ENCODE measurements at places on chromosomes 3 and 15. TPM values are rescaled to one million over a fixed set of nuclear protein-coding genes. Genes with fewer than 3 reads are reported as not detected.
A peak's percentile ranks its signal among the peaks of the same experiment; 100 is the strongest.

TF gene
- 0.12 TPM for total RNA-seq

EEFSEC gene
- 20.7 TPM for total RNA-seq

POLR2M gene
- 76.1 TPM for total RNA-seq

PATL2 gene
- total RNA-seq = 11.2 TPM

CNTN3 gene
- total RNA-seq = not detected

GRCh38 chr3:40580494-40581091 is 55.8 kb downstream of the ZNF621 start:
- H3K4me1 ChIP-seq = peaks cover 2% of the 10 kb centered on the region
- no peak overlapping the region for H3K27ac ChIP-seq
- no peak overlapping the region for H3K4me3 ChIP-seq
- DNase-seq = peak; percentile 79
- peaks cover 8% of the 10 kb centered on the region for H3K27me3 ChIP-seq

- peaks cover 4% of the 10 kb centered on the region for H3K4me1 ChIP-seq
- H3K27ac ChIP-seq = no peak overlapping the region
- peaks cover 4% of the 10 kb centered on the region for H3K36me3 ChIP-seq
Observed at GRCh38 chr3:17551333-17551732, 191.1 kb downstream of the TBC1D5 start.

GRCh38 chr15:86677278-86677677 is 597.6 kb downstream of the AGBL1 start:
- H3K27ac ChIP-seq = no peak overlapping the region
- H3K27me3 ChIP-seq = peaks cover 7% of the 10 kb centered on the region

GRCh38 chr3:159727506-159727905 is 261.1 kb upstream of the IL12A start:
- H3K4me3 ChIP-seq = no peak overlapping the region
- no peak overlapping the region for H3K27ac ChIP-seq
- H3K27me3 ChIP-seq = peaks cover 3% of the 10 kb centered on the region
- DNase-seq = no peak

DNA sequence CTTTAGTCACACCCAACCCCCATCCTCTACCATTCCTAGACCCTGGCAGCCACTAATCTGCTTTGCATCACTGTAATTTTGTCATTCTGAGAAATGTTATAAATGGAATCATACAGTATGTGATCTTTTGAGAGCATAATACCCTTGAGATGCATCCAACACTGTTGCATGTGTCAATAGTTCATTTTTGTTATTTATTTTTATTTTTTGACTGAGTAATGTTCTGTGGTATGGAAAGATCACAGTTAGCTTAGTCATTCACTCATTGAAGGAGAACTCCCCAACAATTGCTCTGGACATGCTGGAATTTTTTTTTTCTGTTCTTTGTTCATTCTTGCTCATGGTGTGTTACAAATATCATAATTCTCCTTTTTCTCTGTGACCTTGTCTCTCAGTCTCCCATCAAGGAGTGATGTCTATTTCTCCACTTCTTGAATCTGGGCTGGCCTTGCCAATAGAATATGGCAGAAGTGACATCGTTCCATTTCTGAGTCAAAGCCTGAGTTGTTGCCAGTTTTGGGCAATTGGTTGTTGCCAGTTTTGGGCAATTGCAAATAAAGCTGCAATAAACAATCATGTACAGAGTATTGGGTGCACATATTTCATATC is 6.8 kb upstream of the ADPGK start:
- H3K4me3 ChIP-seq = no peak overlapping the region
- no peaks in the 10 kb centered on the region for H3K36me3 ChIP-seq
- no peak overlapping the region for H3K27ac ChIP-seq
- no peak for DNase-seq

DNA sequence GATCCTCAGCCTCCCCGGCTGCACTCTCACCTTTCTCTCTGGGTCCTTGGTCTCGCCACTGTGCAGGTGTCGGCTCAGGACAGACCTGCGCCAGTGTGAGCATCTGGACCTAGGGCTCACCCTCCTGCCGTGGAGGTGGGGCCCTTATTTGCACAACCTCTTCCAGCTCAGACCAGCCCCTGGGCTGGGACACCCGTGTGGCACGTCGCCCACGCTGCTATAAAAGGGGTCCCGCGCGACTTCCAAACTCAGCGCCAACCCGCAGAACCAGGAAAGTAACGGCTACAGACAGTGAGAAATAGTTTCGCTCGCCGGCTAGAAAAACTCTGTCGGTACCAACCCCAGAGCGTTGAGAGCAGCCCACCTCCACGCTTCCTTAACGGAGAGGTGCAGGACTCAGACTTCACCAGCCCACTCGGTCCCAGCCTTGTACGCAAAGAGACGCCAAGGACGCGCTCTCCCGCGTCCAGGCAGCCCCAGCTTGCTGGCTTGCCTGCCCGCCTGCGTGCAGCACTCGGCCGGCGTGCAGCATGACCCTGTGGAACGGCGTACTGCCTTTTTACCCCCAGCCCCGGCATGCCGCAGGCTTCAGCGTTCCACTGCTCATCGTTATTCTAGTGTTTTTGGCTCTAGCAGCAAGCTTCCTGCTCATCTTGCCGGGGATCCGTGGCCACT is at the start of the genes DUOX2 and DUOXA2:
Gene DUOX2, minus strand, starts transcription at position 97 of the 675 bp plus-strand sequence. CDS start 761 bp downstream, outside the sequence.
Gene DUOXA2, plus strand, starts transcription at position 251 of the 675 bp plus-strand sequence. Its CDS starts 280 bp downstream, at position 531.
- peaks cover 41% of the 10 kb centered on the region for H3K4me1 ChIP-seq
- H3K36me3 ChIP-seq = no peaks in the 10 kb centered on the region
- peak; percentile 24 for DNase-seq
- H3K27ac ChIP-seq = no peak within 1 kb of the TSS
- peaks cover 70% of the 10 kb centered on the region for H3K27me3 ChIP-seq

- H3K36me3 ChIP-seq = no peaks in the 10 kb centered on the region
- peaks cover 16% of the 10 kb centered on the region for H3K4me1 ChIP-seq
- peaks cover 6% of the 10 kb centered on the region for H3K27me3 ChIP-seq
- H3K4me3 ChIP-seq = no peak overlapping the region
Observed at GRCh38 chr15:33068511-33068990, 126.0 kb downstream of the FMN1 start.

- H3K27ac ChIP-seq = no peak overlapping the region
- DNase-seq = no peak
- H3K36me3 ChIP-seq = no peaks in the 10 kb centered on the region
Observed at GRCh38 chr3:120468635-120469295, 18.0 kb upstream of the FSTL1 start.

DNA sequence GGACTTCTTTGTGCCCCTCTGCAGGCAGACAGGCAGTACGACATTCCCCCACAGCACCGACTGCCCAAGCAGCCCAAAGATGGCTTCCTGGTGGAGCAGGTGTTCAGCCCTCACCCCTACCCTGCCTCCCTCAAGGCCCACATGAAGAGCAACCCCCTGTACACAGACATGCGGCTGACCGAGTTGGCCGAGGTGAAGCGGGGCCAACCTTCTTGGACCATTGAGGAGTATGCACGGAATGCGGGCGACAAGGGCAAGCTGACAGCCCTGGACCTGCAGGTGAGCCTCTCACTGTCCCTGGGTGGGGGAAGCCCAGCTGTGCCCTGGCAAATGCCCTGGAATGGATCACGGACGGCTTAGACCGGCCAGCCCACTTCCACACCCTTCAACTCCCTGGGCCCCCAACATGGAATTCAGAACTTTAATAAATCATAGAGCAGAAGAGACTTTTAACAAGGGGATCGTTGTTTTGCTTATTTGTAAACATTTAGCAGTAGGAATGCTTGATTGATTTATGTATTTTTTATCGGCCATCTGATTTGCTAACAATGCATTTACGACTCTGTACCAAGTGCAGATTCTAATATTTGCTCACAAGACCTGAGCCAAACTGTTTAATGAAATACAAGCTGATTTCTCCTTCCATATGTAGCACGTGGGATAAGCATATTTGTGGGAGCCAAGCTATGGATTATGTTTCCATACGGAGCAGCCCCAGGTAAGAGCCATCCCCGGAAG is 31.1 kb downstream of the MINAR1 start:
- DNase-seq = no peak
- H3K4me3 ChIP-seq = no peak overlapping the region
- no peaks in the 10 kb centered on the region for H3K27me3 ChIP-seq
- no peak overlapping the region for H3K27ac ChIP-seq

DNA sequence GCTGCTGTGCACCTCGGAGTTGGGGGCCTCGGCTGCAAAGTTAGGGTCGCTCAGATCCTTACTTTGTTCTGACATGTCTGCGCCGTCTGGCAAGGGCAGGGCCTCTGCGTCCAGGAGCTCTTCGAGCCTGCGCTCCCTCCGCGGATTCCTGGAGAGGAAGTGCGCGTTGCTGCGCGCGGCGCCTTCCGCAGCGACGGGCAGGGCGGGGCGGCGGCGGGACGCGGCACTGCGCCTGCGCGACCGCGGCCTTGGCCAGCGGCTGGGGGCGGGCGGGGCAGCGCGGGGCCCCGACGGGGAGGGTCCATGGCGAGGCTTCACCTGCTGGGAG is at the start of gene NDN:
Gene NDN, minus strand, starts transcription at position 163 of the 328 bp plus-strand sequence. Its CDS starts 88 bp downstream, at position 75.
- no peak within 1 kb of the TSS for H3K4me3 ChIP-seq
- DNase-seq = peak; percentile 22
- no peaks in the 10 kb centered on the region for H3K36me3 ChIP-seq

DNA sequence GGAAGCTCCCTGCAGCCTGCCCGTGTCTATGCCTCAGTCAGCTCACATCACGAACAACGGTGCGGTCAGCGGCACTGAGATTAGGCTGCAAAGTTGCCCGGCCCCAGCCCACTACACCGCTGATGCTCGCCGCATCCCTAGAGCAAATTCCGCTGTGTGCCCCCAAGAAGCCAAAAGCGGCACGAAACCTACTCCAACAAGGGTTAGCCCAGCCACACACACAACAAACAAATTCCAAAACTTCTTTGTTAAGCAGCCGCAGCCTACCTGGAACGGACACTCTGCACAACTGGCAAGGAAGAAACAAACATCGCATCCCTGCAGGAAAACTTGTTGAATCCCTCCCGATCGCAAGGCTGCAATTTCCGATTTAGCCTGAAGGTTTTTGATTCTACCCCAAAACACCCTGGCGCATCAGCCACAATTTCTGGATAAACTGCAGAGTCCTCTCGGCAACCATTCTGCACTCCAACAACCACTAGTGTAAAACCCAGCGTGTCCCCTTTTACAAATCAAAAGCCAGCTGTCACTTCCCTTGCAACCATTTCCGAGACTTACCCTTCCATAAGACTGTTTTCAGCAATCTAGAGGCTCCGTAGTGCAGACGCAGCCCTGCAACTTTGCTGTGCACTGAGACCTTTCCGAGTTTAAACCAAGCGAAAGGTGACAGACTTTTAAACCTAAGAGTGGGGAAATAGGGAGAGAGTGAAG is 449 bp downstream of the ROBO1 start:
- no peak overlapping the region for H3K27ac ChIP-seq
- DNase-seq = no peak
- H3K27me3 ChIP-seq = peaks cover 11% of the 10 kb centered on the region
- no peaks in the 10 kb centered on the region for H3K36me3 ChIP-seq
- no peaks in the 10 kb centered on the region for H3K4me1 ChIP-seq

DNA sequence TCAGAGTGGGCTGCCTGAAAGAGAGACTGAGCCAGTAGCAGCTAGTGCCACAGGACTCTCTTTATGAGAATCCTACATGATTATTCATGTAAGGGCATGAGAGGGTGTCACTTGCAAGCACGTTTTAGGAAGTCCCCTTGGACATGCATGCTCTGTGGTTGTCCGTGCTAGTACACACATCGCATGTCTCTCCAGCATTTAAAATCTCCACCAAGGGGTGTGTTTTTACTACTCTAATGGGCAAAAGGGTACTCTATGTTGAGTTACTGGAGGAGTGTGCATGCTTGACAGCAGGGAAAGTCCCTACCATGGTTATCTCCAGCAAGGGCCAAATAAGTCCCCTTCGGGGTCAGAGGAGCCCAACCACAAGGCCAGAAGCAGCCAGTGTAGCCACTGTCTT is 70.7 kb downstream of the DCLK3 start:
- H3K27ac ChIP-seq = no peak overlapping the region
- DNase-seq = no peak
- no peaks in the 10 kb centered on the region for H3K4me1 ChIP-seq
- no peak overlapping the region for H3K4me3 ChIP-seq

DNA sequence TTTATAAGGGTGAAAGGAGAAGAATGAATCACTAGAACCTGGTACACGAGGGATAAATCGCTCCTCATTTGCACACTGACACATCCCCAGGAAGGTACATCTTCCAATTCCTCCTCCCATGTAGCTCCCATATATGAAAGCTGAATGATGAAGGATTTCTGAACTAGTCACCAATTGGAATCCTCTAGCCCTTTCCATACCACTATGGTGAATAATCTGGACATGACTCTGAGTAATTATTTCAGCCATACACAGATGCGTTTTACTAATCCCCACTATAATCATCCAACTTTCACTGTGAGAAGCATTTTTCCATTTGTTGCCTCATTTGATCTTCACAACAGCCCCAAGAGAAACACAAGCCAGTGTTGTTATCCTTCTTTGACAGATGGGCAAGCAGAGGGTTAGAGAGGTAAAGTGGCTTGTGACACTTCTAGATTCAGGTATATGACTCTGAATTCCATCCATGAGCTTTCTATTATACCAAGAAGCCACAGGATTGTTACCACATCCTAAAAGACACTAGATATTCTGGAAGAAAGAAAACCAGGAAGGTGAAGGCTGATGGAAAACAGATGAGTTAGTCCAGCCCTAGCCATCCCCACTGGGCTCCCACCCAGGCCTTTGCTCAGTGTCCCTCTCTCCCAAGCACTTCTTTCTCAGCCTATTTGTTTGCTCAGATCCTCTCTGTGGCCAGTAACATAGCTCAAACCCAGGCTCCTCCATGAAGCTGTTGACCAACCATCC is 22.2 kb upstream of the BCL6 start:
- H3K27me3 ChIP-seq = peaks cover 10% of the 10 kb centered on the region
- no peak overlapping the region for H3K4me3 ChIP-seq
- H3K27ac ChIP-seq = no peak overlapping the region
- DNase-seq = no peak

DNA sequence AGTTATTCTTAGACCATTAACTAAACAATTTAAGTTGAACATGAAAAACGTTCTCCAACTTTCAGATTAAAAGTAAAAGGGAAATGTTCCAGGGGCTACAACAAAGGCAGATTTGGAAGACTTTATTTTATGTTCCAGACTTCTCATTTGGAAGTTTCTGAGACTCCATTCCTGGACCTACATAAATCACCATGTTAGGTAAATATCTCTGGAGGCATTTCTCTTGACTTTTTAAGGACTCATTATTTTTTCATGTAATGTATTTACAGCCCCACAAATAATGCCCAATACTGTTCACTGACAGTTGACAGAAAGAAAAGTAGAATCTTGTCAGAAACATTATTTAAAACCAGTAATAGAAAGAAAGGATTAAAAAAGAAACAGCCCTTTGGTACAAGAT is 352.1 kb downstream of the SLC9A9 start:
- no peak for DNase-seq
- H3K27me3 ChIP-seq = no peaks in the 10 kb centered on the region
- H3K4me3 ChIP-seq = no peak overlapping the region
- H3K27ac ChIP-seq = no peak overlapping the region
- peaks cover 3% of the 10 kb centered on the region for H3K36me3 ChIP-seq
- H3K4me1 ChIP-seq = no peaks in the 10 kb centered on the region

- H3K27ac ChIP-seq = no peak overlapping the region
- H3K4me3 ChIP-seq = no peak overlapping the region
- H3K36me3 ChIP-seq = no peaks in the 10 kb centered on the region
- no peaks in the 10 kb centered on the region for H3K4me1 ChIP-seq
- peaks cover 4% of the 10 kb centered on the region for H3K27me3 ChIP-seq
Observed at GRCh38 chr15:26179906-26180305, 316.8 kb upstream of the ATP10A start.

Measured in activated CD4-positive, alpha-beta T cell treated with anti-CD3 and anti-CD28 coated beads for 36 hours (primary cell).